Right lobe of liver (tissue), 6 donors: ENCODE measurements at places on chromosomes 13 and 19. TPM values are rescaled to one million over a fixed set of nuclear protein-coding genes. Genes with fewer than 3 reads are reported as not detected.

The OR4F17 gene
- total RNA-seq: not detected

The SCAMP4 gene
- total RNA-seq: 38.8 TPM

The FCAR gene
- 0.73 TPM for total RNA-seq

The ALKBH6 gene
- 15.8 TPM for total RNA-seq

The OR7C1 gene
- 0.02 TPM for total RNA-seq

The USP12 gene
- total RNA-seq: 19.7 TPM

The ZNF418 gene
- 2.2 TPM for total RNA-seq

The ZNF844 gene
- 2.3 TPM for total RNA-seq

The PRTN3 gene
- total RNA-seq: not detected

The NLRP11 gene
- 0.24 TPM for total RNA-seq

The LNX2 gene
- 18.9 TPM for total RNA-seq

The CYP4F2 gene
- total RNA-seq: 175 TPM

The ANKRD24 gene
- total RNA-seq: 4.5 TPM

The ZNF556 gene
- total RNA-seq: not detected

The C19orf18 gene
- total RNA-seq: 0.88 TPM

The RASIP1 gene
- 6.0 TPM for total RNA-seq

The MRPL54 gene
- 62.6 TPM for total RNA-seq

The SLC6A16 gene
- 3.5 TPM for total RNA-seq

The POU4F1 gene
- total RNA-seq: not detected

The PCID2 gene
- total RNA-seq: 18.7 TPM

The PEG3 gene
- total RNA-seq: 4.7 TPM

The IL27RA gene
- total RNA-seq: 1.2 TPM

The S1PR4 gene
- 1.1 TPM for total RNA-seq

The ZNF177 gene
- total RNA-seq: 0.61 TPM

The OR7A17 gene
- not detected for total RNA-seq

The SYNE4 gene
- 7.5 TPM for total RNA-seq
